Stimulated activated CD8-positive, alpha-beta memory T cell treated with anti-CD3 and anti-CD28 coated beads, Interleukin-7, amount 100 ng/mL, for 1 hour (primary cell): ENCODE measurements at places on chromosomes 4 and X.

DNA sequence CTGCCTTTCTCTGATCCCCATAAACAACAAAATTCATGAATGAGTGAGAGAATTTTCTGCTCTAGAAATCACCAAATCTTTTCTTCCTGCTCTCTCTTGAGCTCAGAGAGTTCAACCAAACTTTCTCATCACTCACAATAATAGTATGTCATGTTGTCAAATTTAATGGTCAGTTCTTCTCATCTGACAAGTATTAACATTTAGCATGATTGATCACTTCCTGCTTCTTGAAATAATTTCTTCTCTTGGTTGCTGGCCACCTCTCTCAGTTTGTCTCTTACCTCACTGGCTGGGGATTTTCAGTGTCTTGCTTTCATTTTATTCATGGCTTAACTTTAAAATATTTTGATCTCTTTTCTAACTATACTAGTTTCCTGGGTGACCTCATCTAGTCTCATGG lies 25.5 kb upstream of the FGF5 start:
- no peak for DNase-seq

- no peak for DNase-seq
Observed at GRCh38 chrX:55750256-55750655, 32.7 kb downstream of the RRAGB start.

GRCh38 chr4:108830509-108831244 lies 67.8 kb upstream of the ETNPPL start:
- DNase-seq = no peak

- DNase-seq = no peak
Observed at GRCh38 chr4:64715741-64716140, 306.5 kb upstream of the TECRL start.

GRCh38 chr4:54958236-54958635 lies 167.2 kb downstream of the KDR start:
- DNase-seq = no peak

DNA sequence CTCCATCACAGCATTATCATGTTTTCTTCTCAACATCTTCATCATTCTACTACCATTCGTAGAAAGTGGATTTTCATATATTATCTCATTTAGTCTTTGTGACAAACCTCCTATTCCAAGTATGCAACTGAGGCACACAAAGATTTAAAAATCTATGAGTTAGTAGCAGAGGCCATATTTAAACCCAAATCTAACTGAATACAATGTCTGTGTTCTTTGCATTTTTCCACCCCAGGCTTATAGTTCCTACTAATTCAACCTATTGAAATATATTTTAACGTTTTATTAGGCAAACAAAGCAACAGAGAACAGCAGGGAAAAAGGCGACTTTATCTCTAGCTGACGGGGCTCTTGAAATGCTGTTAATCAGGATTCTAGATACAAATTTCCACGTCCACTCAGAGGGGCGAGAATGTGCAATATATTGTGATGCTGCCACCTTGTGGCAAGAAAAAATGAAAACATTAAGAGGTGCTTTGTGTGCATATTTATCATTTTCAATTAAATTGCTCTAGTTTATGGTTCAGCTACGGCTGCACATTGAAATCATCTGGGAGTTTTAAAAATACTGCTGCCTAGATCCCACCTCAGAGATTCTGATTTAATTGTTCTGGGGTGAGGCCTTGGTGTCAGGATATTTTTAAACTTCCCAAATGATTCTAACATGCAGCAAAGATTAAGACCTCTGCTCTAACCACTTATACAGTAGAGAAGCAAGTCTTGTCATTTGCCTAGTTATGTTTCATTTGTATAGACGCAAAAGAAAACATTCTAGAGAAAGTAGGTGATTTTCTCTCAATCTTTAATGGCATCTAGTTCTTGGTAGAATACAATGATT lies 315.9 kb downstream of the MAPK10 start:
- no peak for DNase-seq
